Astrocyte of the spinal cord (primary cell): ENCODE measurements at places on chromosomes 1 and 21.
A peak's percentile ranks its signal among the peaks of the same experiment; 100 is the strongest.

DNA sequence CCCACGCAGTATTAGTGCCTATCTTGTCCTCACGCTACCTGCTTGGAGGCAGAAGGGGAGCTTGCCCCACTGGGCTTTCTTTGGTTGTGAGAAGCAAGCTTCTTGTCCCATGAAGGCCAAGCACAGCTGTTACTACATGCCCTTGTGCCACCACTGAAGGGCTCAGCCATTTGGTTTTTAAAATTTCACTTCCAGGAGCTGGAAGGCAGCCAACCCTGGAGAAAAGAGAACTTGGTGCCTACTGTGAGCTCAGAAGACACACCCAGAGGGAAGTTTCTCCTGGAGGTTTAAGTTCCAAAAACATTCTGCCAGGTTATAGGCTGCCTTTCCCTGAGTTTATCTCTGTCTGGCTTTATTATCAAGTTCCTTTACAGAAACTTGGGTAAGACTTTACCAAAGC lies 187.4 kb downstream of the SLC35F3 start:
- no peak for DNase-seq

DNA sequence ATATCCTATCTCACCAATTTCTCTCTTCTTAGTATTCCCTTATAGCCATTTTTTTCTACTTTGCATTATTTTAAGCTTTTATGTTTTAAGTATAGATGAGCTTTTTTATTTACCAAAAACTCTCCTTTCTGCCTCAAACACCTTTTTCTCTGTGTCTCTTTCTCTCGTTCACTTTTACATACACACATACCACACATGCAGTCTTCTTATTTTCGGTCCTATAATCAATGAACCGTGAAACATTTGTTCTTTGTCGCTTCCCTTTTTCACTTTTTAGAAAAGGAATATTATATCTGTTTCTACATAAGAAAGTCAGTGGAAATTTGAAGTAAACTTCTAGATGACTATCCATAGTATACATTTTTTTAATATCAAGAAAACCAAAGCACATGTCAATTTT lies 183.2 kb downstream of the MRPL39 start:
- no peak for DNase-seq

DNA sequence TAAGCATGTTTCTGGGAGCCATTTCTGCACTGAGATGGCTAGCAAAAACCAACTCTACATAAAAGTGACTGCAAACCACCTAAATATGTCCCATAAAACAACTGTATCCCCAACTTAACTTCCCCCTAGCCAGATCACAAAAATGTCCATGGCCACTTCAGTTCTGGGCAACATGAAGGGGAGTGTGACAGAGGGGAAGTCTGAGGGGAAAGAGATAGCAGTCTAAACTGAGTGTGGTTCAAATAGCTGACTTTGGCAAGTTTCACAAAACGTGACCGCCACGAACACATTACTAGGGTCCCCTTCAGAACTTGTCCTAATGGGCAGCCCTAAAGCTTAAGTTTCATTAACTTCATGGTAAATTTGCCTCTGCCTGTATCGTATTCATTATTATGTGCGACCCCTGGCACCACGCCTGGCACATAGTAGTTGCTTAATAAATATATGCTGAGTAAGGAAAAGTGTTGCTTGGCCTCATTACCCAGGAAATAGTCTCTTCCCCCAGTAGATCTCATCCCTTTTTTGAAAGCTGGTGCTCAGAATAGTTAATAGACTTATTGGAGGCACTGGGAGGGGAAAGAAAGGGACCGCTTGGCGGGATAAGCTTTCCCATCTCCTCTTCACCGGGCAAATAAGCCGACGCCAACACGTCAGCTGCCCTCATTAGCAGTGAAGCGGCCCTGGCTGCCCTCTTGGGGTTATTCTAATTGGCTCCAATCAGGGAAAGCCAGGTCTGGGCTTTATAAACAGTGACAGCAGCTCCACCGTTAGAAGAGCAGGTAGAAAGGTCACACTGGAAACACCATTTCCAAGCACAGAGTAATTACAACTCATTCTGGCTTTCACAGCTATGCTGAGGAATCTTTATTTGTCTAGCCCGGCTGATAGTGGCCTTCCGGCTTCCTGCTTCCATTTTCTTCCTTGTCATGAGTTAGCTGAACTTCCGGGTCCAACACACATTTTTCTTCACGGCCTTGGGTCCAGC lies 122.1 kb downstream of the LRIG2 start:
- DNase-seq: no peak

DNA sequence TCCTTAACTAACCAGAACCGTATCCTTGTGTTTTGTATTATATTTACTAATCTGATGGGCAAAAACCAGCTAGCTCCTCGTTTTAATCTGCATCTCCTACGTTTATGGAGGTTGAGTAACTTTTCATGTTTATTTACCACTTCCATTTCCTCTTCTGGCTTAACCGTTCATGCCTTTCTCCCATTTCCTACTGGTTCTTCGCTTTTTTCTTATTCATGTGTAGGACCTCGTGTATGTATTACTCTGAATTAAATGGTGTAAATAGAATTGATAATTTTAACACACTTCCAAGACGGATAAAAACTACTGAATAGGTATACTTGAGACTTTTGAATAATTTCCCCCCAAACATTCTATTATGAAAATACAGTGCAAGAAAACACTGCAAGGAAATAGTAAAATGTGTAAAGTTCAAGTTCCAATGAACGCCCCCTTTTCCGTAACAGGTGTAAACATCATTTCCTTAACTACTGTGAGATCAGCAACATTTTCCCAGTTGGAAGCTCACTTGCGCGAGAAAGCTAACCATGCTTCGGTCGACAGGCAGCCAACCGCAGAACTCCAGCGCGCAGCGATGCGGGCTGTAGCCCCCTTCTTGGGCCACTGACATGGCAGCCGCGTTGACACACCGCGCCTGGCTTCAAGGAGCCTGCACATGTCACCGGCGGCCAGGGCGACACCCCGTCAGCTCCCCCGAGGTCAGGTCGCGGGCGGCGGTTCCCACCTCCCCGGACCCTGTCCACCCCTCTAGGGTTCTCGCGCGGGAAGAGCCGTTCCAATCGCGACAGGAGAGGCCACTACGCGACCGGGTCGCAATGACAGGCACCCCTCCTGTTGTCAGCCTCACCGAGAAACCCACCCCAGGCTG lies 816 bp downstream of the EDEM3 start:
- DNase-seq: peak; percentile 30

GRCh38 chr21:42220138-42220701 lies 1.3 kb downstream of the ABCG1 start:
- peak; percentile 65 for DNase-seq

DNA sequence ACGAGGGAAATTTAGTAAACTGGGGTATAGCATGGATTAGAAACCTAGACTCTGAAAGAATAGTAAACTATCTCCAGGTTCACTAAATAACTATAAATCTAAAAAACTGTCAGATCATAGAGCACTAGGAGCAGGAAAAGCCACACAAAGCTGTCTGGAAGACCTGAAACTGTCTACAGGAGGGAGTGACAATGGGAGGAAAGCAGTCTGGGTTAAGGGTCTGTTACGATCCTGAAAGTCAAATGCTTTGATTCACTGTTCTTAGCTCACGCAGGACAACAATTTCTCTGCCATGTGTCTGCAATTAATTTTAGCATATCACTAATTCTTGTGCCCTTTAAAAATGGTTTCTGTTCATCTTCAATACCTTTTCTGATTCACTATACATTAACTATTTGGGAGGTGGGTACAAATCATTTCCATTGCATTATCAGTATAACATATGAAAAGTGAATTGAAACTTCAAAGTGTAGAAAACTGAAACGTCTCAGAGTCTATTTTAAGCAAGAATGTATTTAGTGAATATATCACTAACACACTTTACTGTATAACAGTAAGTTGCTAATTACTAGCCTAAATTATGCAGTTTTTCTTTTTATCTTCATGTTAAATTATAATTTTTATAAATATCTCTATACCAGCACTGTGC lies 18.4 kb downstream of the CEP170 start:
- no peak for DNase-seq

DNA sequence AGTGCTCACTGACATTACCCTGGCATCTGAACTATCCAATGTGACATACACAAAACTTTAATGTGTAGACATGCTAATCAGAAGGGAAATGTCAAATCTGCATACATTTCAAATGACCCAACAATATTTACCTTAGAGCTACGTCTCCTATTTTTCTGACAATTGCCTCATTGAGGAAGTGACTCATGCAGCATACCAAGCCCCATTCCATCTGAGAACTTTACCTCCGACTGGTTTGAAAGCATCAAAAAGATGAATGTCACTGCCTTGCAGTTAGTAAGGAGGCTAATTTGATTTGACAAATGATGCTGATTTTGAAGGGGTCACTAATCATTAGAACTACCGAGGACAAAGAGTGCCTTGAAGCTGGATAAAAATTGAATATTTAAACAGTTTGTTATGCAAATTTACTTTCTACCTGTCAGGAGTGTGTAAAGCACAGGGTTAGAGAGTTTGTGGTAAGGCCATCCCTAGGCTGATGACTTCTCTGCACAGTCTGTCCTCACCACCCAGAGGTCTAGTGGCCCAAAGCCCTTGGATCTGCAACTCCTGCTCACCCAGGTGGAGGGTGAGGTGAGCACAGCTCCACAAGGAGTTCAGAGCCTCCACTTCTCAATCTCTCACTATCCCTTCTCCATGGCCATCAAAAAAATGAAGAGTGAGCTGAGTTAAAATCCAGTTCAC lies 500.3 kb upstream of the C1orf87 start:
- DNase-seq: peak; percentile 79

DNA sequence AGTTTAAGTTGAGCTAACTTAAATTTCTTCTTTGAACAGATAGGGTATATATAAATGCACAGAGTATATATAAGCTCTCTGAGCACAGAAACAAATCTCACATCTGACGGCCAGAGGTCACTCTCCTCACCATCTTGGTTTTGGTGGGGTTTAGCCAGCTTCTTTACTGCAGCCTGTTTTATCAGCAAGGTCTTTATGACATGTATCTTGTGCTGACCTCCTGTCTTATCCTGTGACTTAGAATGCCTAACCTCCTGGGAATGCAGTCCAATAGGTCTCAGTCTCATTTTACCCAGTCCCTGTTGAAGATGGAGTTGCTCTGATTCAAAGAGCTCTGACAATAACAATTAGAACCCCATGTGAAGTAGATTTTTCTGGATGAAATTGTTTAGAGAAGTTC lies 1.6 kb upstream of the MOV10 start:
- DNase-seq: no peak

DNA sequence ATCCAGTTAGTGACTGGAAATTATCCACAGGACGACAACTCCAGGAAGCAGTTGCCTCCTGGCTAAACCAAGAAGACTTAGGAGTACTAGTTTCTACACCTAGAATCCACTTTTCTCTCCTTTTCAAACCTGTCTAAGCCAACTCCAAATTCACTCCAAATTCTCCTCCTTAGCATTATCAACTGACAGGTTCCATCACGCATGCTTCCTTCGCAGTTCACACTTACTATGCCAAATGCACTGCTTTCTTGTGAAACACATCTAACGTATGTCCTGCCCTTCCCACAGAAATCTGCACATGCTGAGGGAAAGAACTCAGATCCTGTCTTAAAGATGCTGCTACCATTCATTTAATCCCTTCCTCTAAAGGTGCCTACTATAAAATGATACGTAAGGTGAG lies 225.9 kb downstream of the RERE start:
- no peak for DNase-seq

DNA sequence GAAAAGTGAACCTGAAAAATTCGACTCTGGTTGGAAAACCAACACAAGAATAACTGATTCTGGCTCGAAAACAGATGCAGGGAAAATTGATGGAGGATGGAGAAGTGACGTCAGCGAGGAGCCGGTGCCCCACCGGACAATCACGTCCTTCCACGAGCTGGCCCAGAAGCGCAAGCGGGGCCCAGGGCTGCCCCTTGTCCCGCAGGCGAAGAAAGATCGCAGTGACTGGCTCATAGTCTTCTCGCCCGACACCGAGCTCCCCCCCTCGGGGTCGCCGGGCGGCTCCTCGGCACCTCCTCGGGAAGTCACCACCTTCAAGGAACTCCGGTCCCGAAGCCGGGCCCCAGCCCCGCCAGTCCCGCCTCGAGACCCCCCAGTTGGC lies 1.9 kb downstream of the RUSC1 start:
- DNase-seq: peak; percentile 29

DNA sequence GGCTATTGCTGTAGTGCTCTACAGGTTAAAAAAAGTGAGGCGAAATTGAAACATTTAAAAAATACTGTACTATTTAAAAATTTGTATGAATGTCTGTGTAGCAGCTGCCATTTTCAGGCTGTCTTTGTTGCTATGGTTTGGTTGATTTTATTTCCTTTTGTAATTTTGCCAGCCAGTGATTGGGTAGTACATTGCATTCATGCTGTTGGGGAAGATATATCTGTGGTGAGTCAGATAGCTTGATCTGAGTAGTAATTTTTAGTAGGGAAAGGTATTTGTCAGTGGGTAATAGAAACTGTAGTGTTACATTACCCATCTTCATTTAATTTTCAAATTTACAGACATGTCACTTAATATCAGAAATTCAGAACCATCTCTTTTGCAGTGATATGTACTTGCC lies 15.0 kb downstream of the NFIA start:
- DNase-seq: peak; percentile 72

DNA sequence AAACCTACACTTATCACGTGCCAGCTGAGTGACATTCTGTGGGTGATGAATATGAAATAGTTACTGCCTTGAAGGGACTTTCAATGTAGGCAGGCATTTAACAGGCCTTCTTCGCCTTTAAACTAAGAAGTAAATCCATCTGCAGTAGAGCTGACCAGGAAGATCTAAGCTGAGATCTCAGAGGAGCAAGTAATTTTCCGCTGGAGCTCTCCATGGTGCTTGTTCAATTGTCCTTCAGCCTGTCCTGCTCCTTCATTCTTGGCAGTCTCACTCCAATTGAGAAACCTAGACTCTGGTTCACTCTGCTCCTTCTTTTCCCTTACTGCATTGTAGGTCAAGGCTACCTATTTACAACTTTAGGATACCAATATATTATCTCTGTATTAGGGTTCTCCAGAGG lies 183.5 kb downstream of the HMCN1 start:
- peak; percentile 58 for DNase-seq

- DNase-seq: no peak
These were observed 32.2 kb upstream of the ANGPTL7 start for GRCh38 chr1:11156963-11157362.

- DNase-seq: peak; percentile 39
These were observed 660 bp upstream of the PDE4B start for GRCh38 chr1:65791801-65792668.

GRCh38 chr1:77373702-77374101 lies 91.9 kb downstream of the AK5 start:
- DNase-seq: no peak
